Activated naive CD4-positive, alpha-beta T cell treated with anti-CD3 and anti-CD28 coated beads, Interleukin-2, amount 10 ng/mL, durations not matched to agents 5 hours and 36 hours (primary cell): ENCODE measurements at places on chromosomes 2 and 18. TPM values are rescaled to one million over a fixed set of nuclear protein-coding genes. Genes with fewer than 3 reads are reported as not detected.

ILKAP gene
- 55.5 TPM for total RNA-seq

EPB41L5 gene
- total RNA-seq = 3.3 TPM

TDRD15 gene
- total RNA-seq = not detected

GALNT3 gene
- total RNA-seq = 7.9 TPM

TMEM237 gene
- total RNA-seq = 17.4 TPM

ITGA6 gene
- 59.5 TPM for total RNA-seq

TYW5 gene
- 8.1 TPM for total RNA-seq

DNAH6 gene
- total RNA-seq = 0.12 TPM

MALT1 gene
- 88.9 TPM for total RNA-seq

PKP4 gene
- 37.4 TPM for total RNA-seq

PER2 gene
- 14.1 TPM for total RNA-seq
